ENCODE measurements at places on chromosomes 16 and 17.

DNA sequence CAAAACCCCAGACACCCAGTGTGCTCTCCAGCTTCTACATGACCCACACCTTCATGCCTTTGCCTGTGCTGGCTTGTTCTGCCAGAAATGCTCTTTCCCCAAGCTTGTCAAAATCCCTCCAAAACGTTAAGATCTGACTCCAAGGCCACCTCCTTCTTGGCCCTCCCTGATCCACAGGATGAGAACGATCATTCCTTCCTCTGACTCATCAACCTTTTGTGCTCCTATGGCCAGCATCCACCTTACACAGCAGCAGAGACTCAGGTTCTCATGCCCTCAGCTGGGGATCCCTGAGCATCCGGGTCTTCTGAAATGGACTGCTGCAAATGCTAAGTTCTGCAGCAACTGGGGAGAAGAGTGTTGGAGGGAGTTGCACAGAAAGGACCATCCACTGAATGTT lies 2.9 kb downstream of the ZBTB4 start:
- DNase-seq: no peak

GRCh38 chr16:10982465-10983150 lies 38.2 kb downstream of the CLEC16A start:
- DNase-seq: no peak

DNA sequence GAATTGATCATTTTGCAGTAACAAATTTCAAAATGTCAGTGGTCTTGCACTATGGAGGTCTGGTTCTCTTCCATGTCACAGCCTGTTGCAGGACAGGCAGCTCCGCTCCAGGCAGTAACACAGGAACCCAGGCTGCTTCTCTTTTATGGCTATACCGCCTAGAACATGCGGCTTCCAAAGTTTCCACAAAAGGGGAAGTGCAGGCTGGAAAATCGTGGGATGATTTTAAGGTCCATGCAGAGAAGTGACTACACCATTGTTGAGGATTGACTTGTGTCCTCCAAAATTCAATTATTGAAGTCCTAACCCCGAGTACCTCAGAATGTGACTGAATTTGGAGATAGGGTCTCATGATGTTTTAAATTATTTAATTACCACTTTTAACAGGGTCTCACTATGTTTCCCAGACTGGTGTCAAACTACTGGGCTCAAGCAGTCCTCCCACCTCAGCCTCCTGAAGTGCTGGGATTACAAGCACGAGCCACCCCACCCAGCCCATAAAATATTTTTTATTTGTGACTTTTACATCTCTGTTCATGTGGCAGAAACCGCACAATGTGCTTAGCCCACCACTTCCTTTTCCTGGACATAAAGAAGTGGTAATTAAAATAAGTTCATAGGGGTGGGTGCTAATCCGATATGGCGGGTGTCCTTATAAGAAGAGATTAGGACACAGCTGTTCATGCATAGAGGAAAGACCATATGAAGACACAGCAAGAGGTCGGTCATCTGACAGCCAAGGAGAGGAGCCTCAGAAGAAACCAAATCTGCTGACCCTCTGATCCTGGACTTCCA lies 279.2 kb upstream of the RPL38 start:
- no peak for DNase-seq

DNA sequence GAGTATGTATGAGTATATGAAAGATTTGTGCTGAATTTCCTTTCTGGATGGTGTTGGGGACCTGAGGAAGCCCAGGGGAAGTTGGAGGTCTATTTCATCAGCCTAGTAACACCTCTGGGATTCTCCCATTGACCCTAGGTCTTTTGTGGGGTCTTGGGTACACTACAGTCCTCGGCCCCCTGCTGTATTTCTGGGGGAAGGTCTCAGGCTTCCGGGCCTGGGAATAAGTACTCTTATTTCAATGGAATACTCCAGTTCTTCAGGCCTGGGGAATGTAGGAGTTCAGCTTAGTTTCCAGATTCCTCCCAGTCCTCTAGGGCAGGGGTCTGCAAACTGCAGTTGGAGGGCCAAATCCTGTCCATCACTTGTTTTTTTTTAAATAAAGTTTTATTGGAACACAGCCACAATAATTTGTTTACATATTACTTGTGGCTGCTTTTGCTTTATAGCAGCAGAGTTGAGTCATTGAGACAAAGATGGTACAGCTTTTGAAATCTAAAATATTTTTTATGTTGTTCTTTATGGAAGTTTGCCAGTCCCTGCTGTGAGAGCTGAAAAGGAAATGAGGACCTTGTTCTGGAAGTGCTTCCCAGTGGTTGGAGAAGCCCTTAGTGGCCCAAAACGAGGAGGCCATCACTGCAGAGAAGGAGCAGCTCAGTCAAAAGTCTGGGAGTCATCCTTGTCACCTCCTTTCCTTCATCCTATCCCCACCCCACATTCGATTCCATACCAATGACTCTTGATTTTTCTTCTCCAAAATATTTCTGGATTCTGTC lies 142.5 kb upstream of the HS3ST2 start:
- DNase-seq: no peak
